ENCODE measurements at places on chromosomes 11 and 22.

DNA sequence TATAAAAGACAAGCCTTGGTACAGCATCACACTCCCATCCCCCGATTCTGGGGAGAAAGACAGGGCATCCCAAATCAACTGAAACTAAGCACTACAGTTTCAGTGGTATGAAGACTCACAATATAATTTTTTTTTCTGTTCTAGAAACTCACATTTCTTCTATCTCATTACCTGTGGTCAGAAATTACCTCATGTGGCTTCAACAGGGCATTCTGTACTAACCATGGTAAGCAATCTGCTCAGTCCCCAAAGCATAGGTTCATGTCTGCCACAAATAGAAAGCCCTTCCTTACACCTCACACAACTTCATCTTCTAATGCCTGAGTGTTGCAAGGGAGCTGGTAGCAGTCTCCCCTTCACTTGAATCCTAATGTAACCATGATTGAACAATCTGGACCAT is 147.4 kb upstream of the POU2AF2 start:
- no peak for DNase-seq

DNA sequence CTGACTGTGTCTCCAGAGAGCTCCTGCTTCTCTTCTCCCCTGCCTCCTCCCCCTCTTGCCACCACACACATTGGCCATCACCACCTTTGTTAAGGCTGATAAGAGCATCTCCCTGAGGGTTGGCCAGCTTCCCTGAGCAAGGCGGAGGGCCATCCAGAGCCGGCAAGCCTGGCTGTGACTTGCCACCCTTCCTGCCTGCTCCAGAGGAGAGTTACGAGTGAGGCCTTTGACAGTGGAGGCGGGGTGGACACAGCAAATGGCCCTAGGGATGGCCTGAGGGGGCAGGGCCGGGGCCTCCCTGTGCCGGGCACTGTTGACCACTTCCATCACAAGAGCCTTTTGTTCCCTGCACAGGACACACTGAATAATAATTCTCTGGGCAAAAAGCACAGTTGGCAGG is 5.4 kb downstream of the FREY1 start:
- DNase-seq: no peak

DNA sequence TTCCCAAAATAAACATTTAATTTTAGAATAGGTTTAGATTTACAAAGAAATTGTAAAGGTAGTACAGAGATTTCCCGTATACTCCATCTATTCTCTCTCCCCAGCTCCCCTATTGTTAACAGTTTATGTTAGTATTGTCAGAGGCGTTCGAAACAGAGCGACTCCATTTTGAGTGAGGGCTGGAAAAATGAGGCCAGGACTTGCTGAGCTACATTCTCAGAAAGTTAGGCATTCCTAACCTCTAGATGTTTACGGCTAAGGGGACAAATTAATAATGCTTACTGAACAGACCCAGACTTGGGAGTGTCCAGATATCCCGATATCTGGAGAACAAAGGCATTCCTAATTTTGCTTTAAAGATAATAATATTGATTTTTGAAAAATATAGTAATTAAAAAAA is 12.4 kb upstream of the NUP160 start:
- DNase-seq: no peak

DNA sequence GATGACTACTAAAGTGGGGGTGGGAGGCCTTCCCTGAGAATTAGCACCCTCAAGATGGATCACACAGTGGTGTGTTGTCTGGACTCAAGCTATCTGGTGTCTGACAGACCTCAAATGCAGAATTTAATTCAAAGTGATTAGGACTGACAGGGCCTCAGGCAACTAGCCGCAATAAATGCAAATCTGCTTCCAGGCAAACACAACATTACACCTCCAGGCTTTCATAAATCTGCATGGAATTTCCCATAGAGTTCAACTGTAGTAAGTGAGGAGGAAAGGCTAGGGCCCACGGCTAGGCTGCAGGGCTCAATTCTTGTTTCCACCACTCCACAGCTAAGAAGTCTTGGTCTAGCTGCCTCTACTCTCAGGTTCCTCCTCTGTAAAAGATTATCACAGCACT is 331.4 kb downstream of the LARGE1 start:
- DNase-seq: no peak

DNA sequence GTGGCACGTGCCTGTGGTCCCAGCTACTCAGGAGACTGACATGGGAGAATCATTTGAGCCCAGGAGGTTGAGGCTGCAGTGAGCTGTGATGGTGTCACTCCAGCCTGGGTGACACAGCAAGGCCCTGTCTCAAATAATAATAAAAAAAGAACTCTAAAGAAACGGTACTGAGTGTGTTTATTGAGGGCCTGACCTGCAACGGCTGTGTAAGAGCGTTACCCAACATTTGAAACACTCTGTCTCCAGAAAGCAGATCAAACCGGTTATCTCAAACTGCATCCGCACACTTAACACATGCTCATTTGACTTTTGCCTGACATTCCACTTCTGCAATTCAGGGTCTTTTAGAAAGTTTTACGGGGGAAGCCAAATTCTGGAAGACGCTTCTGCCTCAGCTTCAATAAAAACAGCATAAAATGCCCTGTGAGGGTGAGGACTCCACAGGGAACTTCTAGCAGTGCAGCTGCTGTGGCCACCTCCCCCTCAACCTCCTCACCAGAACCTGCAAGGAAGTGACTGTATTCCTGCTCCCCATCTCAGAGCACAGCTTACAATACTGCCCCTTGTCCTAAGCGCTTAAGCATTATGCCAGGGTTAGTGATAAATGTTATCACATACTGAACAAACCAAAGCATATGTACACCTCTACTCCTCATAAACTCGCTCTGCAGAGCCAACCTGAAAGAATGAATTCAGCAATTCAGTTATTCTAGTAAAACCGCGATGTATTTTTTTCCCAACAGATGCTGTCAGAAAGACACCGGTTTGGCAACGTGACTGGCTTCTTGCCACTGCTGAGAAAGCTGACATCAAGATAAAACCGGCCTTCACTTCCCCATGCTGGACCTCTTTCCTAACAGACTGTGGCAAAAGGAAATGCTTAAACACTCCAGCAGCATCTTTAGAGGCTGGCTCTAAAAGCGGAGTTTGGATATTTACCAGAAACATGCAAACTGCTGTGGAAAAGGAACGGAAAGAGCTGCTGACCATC is 52.2 kb downstream of the PRDM10 start:
- DNase-seq: no peak

GRCh38 chr11:64032050-64032449 is 3.7 kb upstream of the FLRT1 start:
- DNase-seq: no peak

- DNase-seq: no peak
Measured at GRCh38 chr11:114321621-114322257, 25.5 kb downstream of the NNMT start.

- DNase-seq: no peak
Measured at GRCh38 chr22:17347724-17348123, 21.5 kb upstream of the CECR2 start.

- DNase-seq: no peak
Measured at GRCh38 chr11:20566591-20567434, 32.6 kb upstream of the SLC6A5 start.

DNA sequence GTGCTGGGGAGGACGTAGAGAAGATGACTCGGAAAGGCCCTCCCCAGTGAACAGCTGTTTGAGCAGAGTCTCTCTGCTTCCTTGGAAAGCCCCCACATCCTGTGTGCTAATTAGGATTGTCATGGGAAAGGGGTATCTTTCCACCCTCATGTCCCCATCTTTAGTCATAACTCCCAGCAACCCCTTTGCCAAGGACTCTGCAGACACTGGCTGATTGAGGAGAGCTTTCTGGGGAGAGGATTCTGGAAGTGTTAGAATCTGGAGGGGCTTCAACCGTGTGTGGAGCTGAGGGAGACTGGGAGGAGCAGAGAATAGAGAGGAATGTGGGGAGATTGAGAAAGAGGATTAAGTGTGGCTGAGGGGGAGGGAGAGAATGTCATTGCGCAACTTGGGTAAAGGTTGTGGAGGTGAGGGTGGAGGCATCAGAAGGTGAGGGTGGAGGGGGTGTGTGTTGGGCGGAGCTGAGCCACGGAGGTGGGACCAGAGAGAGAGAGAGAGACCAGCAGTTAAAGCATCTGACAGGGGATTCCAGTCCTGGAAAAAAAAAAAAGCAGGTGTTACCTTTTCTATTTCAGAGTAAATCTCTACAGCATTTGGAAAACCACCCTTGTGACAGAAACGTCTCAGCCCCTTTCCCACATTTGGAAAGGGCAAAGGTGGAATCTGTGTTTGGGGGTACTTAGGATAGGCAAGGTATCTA is 2.2 kb downstream of the DTX4 start:
- no peak for DNase-seq

DNA sequence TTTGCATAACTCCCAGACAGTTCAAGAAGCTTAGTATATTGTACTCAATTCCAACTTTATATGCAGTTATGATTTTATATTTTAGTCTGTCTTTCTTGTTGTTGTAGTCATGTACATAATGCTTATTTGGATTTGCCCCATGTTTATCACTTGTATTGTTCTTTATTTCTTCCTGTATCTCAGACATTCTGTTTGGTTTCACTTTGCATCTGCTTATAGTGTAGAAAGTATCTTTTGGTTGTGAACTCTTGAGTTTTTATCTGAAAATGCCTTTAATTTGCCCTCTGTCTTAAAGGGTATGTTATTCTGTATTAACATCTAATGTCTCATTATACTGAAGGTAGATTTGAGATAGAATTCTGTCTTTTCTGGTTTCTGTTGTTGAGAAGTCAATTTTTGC is 275.4 kb downstream of the DYNC2H1 start:
- DNase-seq: no peak

- no peak for DNase-seq
Measured at GRCh38 chr22:31451709-31452571, 37.7 kb downstream of the EIF4ENIF1 start.

GRCh38 chr11:95991545-95991944 is 67.6 kb upstream of the MTMR2 start:
- DNase-seq: no peak

DNA sequence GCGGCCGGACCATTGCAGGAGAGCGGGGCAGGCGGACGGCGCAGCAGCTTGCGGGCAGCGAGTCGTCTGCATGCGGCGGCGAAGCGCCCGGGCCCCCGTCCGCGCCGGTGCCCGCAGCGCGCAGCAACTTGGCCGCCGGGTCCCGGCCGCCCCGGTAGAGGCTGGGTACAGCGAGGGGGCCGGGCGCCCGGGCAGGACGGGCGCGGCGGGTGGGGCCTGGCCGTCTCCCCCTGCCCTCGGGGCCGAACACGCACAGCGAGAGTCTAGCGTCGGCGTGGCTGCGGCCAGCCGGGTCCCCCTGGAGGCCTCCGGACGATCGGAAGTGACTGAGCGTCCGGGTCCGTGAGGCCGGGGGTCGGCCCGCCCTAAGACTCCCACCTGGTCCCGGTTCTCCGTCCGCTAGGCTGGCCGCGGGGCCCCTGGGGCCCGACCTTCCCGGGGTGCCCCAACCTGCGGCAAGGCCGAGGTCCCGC is 775 bp upstream of the TRABD start:
- DNase-seq: no peak

- no peak for DNase-seq
Measured at GRCh38 chr11:126581871-126582648, 226.6 kb downstream of the ST3GAL4 start.

GRCh38 chr11:104620991-104621390 is 277.3 kb downstream of the CASP12 start:
- no peak for DNase-seq

DNA sequence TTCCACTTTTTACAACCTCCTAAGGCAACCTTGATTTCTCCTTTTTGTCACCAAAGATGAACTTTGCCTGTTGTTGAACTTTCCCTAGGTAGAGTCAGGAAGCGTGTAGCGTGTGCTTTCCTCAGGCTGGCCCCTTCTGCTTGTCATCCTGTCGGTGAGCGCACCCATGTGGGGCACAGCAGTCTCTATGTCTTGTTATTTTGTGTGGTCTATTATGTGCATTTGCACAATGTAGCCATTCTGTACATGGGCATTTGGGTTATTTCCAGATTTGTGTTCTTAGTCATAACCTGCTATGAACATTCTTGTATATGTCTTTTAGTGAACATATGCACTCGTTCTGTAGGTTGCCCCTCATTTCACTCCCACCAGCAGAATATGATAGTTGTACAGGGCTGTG is 34.9 kb downstream of the CABIN1 start:
- DNase-seq: no peak

DNA sequence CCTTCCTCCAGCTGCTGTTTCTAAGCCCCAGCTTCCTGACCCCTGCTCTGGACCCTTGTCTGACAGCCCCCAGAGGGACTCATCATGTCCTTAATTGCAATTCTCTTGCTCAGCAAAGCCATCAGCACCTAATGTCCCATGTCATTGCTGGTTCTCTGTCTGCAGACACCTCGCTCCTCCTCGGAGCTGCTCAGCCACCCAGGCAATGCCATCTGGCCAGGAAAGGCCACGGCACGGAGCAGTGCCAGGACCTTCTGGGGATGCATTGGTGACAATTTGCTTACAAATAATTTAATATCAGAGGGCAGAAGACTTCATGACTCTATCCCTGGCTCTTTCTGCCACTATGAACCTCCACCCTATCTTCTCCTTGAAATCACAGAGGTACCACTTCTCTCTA is 107.0 kb upstream of the THY1 start:
- no peak for DNase-seq

- no peak for DNase-seq
Measured at GRCh38 chr22:48937032-48937639, 890.5 kb downstream of the BRD1 start.

- DNase-seq: no peak
Measured at GRCh38 chr11:32658639-32659406, 75.2 kb downstream of the EIF3M start.

- DNase-seq: no peak
Measured at GRCh38 chr11:64566042-64566914, 24.7 kb upstream of the SLC22A12 start.

GRCh38 chr11:118521892-118522311 is 5.4 kb upstream of the TTC36 start:
- no peak for DNase-seq

GRCh38 chr11:128903248-128904061 is 12.3 kb downstream of the KCNJ5 start:
- DNase-seq: no peak

DNA sequence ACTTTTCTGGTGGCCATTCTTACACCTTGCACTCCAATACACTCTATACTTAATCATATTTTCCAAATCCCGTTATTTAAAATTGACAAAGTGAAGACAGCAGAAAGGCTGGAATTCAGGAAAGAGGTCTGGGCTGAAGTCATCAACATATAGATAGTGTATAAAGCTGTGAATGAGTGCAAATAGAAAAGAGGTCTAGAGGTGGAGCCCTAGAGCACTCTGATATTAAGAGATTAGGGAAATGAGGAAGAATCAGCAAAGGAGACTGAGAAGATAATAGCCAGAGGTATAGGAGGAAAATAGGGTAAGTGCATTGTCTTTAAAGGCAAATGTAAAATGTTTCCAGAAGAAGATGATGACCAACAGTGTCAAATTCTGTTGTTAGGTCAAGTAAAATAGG is 7.9 kb downstream of the CTR9 start:
- DNase-seq: no peak

- no peak for DNase-seq
Measured at GRCh38 chr22:17541476-17541875, 21.8 kb upstream of the SLC25A18 start.

DNA sequence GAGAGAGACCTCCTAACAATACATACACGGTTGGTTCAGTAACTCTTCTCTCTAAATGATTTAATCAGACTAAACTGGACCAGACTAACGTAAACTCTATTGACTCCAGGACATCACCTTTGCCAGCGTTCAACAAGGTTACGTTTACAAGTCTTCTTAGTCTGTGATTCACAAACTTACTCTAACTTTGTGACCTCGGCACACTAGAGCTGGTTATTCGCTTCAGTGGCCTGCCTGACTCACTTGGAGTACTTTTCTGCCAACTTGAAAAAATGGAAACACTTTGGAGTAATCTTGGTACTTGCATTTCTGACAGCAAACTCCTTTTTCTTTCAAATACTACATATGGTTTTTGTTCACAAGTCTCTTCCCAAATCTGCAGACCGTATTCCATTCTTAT is 26.2 kb downstream of the MTMR2 start:
- DNase-seq: no peak

All from stimulated activated CD4-positive, alpha-beta T cell treated with anti-CD3 and anti-CD28 coated beads, Interleukin-1b, Interleukin-23, amount 100 ng/mL, for 1 hour (primary cell).